Adrenal gland (tissue), 19 donors: ENCODE measurements at places on chromosomes 7 and 10. TPM values are rescaled to one million over a fixed set of nuclear protein-coding genes. Genes with fewer than 3 reads are reported as not detected.
A peak's percentile ranks its signal among the peaks of the same experiment; 100 is the strongest.

DNA sequence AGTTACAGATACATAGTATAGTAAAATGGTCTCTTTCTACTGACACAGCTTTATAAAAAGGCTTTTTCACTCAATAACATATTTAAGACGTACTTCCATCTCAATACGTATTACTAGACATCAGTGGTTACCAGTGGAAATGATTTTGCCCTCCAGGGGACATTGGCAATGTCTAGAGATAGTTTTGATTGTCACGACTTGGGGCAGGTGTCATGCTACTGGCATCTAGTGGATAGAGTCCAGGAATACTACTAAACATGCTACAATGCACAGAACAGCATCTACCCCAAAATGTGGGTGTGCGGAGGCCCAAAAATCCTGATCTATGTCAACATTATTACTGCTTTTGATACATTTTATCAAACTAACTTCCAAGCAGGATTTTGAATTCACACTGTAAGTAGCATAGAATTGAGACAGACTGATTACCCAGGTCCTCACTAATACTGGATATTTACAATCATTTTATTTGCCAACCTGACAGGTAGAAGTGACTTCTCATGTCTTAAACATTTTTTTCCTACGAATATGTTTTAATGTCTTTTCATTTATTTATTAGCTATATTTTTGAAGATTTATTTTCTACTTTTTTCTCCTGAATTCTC lies 53.8 kb downstream of the HGF start:
- DNase-seq = no peak

GRCh38 chr7:135904282-135904681 lies 72.9 kb downstream of the MTPN start:
- DNase-seq = no peak

- peak; percentile 71 for DNase-seq
These were observed 20.7 kb upstream of the RAPGEF5 start for GRCh38 chr7:22377703-22378102.

DNA sequence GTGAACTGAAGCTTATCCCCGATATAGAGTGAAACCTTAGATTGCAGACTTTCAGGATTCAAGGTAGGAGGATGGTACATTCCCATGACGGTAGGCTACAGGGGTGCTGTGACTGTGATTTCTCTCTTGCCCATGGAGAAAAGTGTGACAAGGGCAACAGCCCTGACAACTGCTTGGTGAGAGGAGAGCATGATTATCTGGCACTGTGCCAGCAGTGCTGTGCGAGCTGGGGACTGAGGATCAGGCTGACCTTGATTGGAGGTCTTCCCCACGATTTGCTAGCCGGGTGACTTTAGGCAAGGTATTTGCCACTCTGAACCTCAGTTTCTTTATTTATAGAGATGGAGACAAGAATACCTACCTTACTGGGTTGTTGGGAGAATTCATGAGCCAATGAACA lies 229.5 kb downstream of the PTEN start:
- DNase-seq = no peak

GRCh38 chr10:74322141-74322540 lies 171.1 kb downstream of the ADK start:
- DNase-seq = no peak

GRCh38 chr7:92963566-92963965 lies 127.2 kb upstream of the CDK6 start:
- no peak for DNase-seq

- peak; percentile 67 for DNase-seq
These were observed 18.7 kb upstream of the CBLL1 start for GRCh38 chr7:107725138-107725740.

GRCh38 chr7:157439149-157439548 lies 102.3 kb downstream of the DNAJB6 start:
- no peak for DNase-seq

DNA sequence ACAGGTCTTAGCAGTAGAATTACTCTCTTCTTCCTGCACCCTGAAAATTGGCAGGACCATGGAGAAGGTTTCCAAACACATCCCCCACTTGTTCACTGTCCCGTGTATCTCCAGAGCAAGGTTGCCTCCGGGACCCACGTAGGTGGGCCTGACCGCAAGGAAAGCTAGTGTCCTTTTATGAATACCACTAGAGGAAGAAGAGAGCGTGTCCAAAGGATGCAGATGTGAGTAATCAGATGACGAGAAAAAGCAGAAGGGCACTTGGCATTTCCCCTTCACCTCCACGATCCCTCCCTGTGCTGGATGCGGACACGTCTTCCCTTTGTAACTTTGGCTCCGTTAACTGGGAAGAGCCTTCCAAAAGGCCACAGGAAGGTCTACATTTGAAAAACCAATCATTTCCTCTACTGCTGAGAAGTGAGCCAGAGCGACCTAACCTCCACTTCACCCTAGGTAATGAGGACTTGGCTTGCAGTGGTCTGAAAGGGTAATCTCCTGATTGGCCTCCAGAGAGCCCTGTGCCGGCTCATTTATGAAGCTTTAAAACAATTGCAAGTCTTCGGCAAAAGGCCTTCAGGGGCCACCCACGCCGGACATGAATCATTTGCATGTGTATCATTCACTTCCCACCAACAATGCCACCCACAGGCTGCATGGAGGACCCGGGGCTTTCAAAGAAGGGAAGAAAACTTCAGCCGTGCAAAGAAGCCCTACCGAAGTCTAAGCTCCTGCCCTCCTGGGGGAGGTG lies 55.4 kb downstream of the LYZL1 start:
- DNase-seq = no peak

DNA sequence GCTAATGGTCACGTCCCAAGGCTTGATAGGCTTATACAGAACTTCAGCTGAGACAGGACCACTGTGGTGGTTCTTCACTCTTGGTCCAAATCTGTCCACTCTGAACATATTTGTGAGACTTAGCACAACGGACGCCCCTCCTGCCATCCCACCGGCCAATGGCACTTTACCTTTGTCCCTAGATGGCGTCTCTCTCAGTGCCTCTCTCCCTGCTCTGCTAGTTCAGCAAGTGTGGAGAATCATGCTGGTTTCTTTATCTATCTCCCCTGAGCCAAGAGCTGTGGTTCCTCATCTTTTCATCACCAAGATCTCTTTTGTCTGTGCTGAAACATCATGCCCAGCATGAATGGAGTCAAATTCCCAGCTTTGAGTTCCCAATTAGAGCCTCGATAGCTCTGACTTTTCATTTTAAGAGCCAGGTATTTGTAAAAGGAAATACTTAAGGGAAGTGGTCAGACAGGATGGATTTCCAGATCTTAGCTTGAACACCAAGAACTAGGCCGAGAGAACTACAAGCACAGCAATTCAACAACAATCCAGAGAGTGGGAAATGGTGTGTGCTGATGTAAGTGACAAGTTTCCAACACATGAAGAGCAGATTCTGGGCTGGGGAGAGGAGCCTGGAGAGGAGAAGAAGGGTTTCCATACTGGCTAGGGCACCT lies 69.5 kb downstream of the ZNF800 start:
- no peak for DNase-seq

- no peak for DNase-seq
These were observed 12.2 kb downstream of the CPA2 start for GRCh38 chr7:130278860-130279259.

GRCh38 chr10:16828114-16828568 lies 10.9 kb upstream of the RSU1 start:
- DNase-seq = peak; percentile 66

GRCh38 chr7:70776627-70777101 lies 355.3 kb upstream of the GALNT17 start:
- no peak for DNase-seq

DNA sequence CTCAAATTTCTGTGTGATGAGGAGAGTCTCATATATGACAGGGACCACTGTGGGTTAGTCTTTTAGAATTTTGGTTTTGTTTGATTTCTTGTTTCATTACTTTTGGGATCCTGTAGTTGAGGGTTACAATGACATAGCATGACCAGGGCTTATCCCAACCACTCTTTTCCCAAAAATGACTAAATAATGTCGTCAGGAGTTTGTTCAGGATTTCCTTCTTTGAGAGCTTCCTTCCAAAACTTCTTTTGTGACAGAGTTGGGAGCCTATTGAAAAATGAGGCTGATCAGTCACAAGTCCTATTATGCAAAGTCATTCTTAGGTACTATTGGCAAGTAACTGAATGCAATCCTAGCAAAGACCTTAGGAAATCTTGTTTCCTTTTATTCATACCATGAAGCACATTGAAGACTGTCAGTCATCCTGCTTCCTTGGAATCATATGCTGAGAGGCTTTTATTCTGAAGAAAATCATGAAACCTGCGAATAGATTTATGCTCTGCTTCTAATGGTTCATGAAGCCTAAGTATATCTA lies 498.3 kb downstream of the LRMDA start:
- no peak for DNase-seq

DNA sequence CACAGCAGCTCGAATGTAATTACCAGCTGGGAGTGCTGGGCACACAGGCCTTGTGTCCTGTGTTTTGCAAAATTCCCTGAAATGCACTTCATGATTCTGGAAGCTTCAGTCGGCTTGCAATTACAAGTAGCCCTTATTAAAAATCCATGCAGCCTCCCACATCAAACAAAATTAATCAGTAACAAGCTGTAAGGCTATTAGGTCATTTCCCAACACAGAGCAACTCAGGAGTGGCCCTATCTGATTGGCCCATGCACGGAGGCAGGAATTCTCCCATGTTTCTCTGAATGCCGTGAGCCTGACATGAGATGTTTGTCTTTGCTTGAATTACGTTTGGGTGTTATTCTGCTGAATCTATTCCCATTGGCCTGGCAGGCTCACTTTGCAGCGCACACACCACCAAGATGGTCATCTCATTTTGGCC lies 36.9 kb downstream of the FOXL3 start:
- DNase-seq = no peak

DNA sequence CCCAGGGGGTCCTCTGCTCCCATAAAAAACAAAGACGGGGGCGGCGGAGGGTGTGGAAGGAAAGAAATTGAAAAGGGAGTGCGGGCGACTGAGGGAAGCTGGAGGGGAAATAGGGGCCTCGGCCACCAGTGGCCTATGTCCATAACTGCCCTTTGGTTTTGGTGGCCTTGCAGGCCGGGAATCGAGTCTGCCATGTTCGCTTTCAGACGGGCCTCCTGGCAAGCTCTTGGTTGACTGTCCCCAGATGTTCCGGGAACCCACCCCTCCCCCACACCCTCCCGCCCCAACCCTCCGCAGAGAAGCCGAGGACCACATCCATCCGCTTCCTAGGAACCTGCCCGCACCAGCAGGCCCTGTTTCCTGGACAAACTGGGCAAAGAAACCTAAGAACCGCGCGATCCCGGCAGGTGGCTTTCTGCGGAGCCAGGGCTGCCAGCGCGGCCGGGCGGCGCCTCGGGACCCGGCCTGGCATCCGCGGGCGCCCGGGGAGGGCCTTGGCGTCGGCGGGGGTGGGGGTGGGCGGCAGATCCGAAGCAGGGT lies 20.0 kb upstream of the GATA3 start:
- DNase-seq = no peak

DNA sequence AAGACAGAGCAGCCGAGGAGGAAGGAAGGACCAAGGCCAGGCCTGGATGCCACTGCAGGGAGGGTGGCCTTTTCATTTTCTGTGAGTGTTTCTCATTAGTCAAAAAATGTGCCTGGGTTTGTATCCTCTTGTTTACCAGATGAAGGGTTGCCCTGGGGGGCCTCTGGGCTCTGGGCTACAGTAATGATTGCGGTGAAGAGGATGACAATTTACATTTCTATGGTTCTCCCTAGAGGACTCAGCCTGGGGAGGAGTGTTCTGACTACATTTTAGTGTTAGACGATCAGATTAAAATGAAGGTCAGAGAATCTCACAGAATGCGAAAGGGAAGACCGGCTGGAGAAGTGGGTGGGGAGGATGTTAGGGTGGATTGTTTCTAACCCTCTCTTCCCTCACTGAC lies 108.0 kb upstream of the KMT2C start:
- no peak for DNase-seq

DNA sequence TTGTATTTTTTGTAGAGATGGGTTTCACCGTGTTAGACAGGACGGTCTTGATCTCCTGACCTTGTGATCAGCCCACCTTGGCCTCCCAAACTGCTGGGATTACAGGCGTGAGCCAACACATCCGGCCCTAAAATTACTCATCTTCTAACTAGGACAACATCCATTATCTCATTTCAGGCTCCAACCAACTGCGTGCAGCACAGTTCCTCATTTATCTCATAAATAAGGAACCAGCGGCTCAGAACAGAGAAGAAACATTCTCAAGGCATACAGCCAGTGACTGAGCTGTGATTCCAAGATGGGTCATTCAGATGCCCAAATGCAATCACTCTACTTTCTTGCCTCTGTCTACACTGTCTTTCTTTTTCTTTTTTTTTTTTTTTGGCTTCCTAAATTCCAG lies 356.1 kb downstream of the ELMO1 start:
- DNase-seq = no peak

PTF1A gene
- not detected for polyA plus RNA-seq

PNLIPRP2 gene
- polyA plus RNA-seq = not detected

PNLIP gene
- polyA plus RNA-seq = 0.16 TPM

OR6V1 gene
- polyA plus RNA-seq = not detected

CUBN gene
- 1.2 TPM for polyA plus RNA-seq

IFIT1B gene
- polyA plus RNA-seq = not detected

AS3MT gene
- polyA plus RNA-seq = 281 TPM

KIAA1549 gene
- 4.0 TPM for polyA plus RNA-seq

CC2D2B gene
- 1.5 TPM for polyA plus RNA-seq
